ENCODE measurements at places on chromosomes 11 and 22.

DNA sequence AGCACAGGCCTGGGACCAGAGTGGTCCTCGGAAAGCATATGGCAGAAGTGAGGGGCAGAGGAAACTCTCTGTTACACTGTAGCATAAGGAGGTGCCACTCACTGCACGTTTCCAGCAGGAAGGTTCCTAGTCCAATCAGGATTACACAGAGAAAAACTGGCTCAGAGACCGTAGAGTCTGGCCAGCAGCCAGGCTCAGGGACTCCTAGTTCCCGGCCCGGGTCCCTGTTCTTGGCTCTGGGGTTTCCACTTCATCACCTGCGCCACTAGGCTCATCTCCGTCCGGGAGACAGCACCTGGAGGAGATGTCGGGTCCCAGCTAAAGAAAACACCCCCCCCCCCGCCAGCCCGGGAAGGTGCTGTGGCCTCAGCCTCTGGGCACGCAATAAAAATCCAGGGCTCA is 1.1 kb downstream of the TTLL12 start:
- no peak for DNase-seq

- DNase-seq, result no peak
Measured at GRCh38 chr11:118565051-118565450, 680 bp downstream of the IFT46 start.

- no peak for DNase-seq
Measured at GRCh38 chr11:83020942-83021779, 50.5 kb downstream of the RAB30 start.

DNA sequence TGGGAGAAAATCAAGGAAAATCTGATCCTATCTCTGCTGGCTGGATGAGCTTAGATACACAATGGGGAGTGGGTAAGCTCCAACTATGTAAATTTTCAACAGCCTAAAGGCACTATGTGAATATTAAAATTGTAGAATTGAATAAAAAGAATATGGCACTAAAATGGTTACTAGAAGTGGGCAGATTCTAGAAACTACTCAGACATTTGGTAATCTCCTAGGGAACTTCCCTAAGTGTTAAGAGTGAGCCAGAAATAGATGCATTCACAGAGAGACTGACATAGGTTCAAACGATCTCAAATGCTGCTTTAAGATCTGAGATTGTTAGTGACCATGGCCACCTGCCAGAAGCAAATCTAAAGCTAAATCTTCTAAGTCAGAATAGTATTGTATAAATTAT is 4.3 kb upstream of the OR52E1 start:
- DNase-seq, result no peak

GRCh38 chr11:66360406-66361073 is 11.0 kb downstream of the SLC29A2 start:
- DNase-seq, result no peak

- no peak for DNase-seq
Measured at GRCh38 chr22:21840236-21840823, 27.1 kb downstream of the MAPK1 start.

DNA sequence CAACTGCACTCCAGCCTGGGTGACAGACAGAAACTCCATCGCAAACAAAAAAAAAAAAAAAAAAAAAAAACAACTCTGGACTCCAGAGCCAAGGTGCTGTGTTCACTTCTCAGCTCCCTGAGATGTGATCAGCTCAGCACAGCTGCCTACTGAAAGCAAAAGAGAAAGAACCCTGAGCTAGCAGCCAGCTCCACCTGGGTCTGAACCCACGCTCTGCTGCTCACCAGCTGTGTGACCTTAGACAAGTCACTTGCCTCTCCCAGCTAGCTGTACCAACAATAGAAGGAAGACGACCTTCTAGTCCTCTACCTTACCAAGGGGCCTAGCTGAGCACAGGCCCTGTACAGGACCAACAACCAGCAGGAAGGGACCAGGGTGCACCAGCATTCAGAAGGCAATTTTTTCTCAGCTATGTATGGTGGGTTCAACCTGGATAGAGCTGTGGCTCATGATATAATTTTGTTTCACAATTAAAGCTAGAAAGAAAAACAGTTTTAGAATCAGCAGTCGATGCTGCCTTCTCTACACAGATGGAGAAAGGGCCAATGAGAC is 3.8 kb downstream of the DGCR2 start:
- DNase-seq, result no peak

- no peak for DNase-seq
Measured at GRCh38 chr22:42742940-42743339, 22.3 kb upstream of the A4GALT start.

DNA sequence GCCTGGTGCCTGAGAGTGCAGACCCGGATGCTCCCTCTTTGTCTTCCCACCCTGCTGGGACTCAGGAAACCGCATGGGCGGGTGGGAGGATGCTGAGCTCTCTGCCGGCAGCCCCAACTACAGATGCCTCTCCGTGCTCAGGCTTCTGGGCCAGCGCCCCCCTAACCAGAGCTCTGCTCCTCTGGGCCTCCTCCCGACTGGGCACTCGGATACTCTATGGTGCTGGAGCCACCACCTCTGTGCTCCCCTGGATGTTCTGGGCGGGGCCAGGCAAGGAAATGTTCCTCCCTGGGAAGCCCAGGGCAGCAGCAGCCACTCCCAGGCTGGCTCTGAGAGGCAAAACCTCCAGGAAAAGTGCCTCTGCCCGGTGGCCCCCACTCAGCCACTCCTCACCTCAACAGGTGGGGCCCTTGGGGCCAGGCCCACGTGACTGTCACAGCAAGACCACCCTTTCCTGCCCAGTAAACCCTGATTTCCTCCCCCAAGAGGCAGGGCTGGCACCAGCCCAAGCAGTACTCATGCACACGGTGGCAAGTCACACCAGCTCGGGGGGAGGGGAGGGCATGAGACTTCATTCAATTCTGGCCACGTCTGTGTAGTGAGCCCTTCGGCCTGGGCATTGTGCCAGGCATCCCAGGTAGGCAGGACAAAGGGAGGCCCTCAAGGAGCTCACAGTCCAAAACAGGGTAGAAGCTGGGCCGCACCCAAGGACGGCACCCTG is 54.7 kb upstream of the TCF20 start:
- DNase-seq, result no peak

- DNase-seq, result no peak
Measured at GRCh38 chr11:134611537-134611936, 199.5 kb upstream of the B3GAT1 start.

- no peak for DNase-seq
Measured at GRCh38 chr11:95404370-95404769, 173.4 kb upstream of the SESN3 start.

DNA sequence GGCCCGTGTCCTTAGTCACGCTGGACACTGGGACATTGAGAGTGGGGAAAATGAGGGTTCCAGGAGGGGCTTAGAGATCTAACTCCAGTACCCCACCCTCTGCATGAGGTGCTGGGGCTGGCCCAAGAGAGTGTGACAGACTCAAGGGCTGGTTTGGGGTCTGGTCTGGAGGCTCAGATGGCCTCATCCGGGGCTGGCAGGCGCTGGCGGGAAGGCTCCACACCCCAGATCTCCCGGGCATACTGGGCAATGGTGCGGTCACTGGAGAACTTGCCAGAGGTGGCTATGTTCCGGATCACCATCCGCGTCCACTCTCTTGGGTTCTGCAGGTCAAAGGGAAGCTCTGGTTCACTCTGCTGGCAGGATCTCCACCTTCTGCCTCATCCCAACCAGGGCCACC is 2.5 kb upstream of the RASGRP2 start:
- no peak for DNase-seq

DNA sequence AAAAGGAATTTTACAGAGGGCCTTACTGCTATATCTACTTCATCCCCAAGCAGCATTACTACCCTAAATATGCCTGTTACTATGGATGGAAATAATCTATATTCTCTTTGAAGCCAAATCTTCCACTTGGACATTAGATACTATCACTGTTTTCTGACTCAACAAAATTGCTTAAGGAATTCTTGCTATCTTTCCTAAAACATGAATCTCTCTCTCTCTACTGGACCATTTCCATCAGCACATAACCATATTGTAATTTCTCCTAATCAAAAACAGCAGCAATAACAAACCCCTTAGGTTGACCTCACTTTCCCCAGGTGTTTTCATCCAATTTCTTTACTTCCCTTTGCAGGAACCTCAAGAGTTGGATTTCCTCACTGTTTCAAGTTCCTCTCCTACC is 67.9 kb upstream of the BLID start:
- DNase-seq, result no peak

GRCh38 chr11:69311767-69312385 is 17.9 kb downstream of the MYEOV start:
- no peak for DNase-seq

GRCh38 chr11:69641681-69642548 is 959 bp downstream of the CCND1 start:
- DNase-seq, result no peak

- no peak for DNase-seq
Measured at GRCh38 chr11:75189911-75190310, 39.0 kb downstream of the SLCO2B1 start.

DNA sequence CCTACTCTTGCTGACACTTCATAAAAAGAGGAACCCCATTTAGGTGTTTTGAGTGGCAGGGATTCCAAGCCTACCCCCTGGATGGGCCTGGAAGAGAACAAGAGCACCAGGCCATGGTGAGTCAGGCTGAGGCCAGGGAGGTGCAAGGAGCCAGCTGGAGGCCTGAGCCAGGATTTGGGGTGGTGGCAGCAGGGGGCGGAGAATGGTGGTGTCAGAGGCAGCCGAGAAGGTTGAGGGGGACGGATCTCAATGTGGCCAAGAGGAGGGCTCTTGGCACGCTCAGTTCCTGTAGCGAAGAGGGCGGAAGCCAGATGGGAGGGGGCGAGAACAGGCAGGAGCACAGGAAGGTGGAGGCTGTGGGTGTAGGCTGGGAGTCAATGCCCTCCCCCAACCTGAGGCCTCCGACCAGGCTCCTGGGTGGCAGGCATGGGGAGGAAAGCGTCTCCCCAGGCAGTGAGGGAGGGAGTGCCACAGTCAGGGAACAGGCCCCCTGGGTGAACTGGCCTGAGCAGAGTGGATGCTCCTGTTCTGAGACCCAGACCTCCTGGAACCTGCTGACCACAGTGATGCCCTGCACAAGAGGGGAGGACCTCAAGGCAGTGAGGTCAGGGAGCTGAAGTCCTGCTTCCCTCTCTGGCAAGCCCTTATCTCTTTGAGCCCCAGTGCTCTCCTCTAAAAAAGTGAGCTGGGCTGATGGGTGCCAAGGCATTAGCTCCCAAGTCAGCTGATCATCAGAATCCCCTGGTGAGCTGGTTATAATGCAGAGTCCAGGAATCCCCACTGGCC is 13.9 kb downstream of the RTN4RL2 start:
- DNase-seq, result no peak

GRCh38 chr11:100970283-100971164 is 159.1 kb downstream of the PGR start:
- no peak for DNase-seq

- DNase-seq, result no peak
Measured at GRCh38 chr11:35133656-35134055, 5.3 kb upstream of the CD44 start.

DNA sequence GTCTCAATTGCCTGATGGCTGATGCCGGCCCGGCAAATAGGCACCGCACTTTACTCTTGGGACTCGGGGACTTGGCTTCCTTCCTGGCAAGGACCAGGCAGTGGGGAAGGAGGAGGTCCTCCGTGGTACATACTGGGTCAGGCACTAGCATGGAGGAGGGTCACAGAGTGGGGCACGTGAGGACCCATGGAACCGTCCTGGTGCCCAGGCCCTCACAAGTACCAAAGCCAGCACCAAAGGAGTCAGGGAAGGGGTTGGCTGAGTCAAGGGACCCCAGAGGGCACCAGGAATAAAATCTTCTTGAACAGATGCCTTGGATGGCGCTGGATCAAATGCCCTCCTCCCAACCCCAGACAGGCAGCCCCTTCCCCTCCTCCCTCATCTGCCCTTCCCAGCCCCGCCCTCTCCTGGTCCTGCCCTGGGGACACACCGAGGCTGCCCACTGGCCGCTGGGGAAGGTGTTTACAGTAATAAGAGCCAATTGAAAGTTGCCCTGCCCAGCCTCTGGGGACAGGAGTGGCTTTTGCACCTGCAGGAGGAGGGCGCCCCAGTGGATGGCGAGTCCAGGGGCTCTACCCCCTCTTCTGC is 5.6 kb upstream of the CARNS1 start:
- no peak for DNase-seq

- no peak for DNase-seq
Measured at GRCh38 chr11:5891216-5891800, 1.7 kb upstream of the OR52E5 start.

DNA sequence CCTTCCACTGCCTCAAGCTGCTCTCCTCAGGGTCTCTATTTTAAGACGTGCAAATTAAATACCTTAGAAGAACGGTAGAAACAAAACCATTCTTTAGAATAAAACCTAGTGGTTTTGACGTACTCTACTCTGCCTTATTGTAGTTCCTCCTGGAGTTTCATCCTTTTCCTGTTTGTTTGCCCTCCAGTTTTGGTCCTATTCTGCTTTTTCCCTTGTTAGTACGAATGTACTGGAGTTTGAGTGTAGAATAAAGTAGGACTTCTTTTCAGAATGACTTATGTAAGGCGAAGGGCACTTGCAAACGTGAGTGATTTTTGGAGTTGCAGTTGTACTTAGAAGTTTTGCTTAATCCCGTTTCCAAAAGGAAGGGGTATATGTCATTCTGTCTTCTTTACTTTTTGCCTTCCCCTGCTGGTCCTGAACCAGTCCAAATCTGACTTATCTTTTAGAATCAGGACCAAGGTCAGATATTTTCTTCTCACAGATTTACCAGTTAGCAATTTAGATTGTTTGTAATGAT is 1.4 kb downstream of the SIK2 start:
- no peak for DNase-seq

- no peak for DNase-seq
Measured at GRCh38 chr11:126404367-126404766, 48.9 kb downstream of the ST3GAL4 start.

DNA sequence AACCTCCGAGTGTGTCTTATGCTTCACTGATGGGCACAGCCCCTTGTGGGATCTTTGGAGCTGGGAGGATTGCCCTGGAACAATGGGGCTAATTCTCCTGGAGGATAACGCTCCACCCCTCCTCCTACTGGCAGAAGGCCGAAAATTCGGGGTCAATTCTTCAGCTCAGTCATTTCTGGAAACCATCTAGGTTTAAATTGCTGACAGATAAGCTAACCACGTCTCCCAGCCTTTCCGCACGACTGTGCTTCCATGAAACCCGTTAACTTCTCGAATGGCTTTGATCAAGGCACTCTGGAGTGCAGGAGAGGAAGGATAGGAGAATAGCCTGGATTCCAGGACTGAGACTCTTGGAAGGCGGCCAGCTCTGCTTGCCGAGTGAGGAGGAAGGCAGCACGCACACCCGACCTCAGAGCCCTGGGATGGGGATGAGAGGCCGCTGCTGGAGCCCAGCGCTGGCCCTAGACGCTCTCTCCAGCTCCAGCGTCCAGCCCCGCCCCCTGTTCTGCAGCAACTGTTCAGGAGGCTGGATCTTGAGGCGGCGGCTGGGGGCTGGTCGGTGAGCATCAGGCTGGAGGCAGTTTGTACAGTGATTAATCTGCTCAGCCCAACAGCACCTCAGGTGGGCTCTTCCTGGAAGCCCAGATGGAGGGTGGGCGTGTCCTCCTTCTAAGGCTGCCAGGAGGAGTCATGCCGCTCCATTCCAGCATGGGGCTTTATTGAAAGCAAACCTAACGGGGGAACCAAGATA is 176.7 kb upstream of the NCAM1 start:
- DNase-seq, result no peak

- DNase-seq, result no peak
Measured at GRCh38 chr11:115718106-115718505, 213.9 kb upstream of the CADM1 start.

GRCh38 chr11:131810541-131810940 is 440.1 kb downstream of the NTM start:
- DNase-seq, result no peak
